ENCODE measurements at places on chromosomes 5 and 9.

DNA sequence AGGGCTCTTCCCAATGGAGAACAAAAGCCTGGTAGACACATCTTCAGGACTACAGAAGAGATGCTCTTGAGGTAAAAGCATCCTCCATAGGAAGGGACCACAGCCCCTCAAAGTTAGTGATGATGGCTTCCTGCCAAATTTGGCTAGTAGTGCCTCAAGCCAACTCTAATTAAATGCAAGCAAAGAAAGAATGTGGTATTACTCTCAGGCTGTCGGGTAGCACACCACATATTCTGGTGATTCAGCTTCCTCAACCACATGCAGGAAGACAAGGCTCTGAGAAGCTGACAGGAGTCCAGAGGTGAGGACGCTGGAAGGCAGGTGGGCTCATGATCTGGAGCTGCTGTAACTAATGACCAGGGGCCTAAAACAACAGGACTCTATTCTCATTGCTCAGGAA is 37.2 kb upstream of the S1PR3 start:
- DNase-seq = no peak

DNA sequence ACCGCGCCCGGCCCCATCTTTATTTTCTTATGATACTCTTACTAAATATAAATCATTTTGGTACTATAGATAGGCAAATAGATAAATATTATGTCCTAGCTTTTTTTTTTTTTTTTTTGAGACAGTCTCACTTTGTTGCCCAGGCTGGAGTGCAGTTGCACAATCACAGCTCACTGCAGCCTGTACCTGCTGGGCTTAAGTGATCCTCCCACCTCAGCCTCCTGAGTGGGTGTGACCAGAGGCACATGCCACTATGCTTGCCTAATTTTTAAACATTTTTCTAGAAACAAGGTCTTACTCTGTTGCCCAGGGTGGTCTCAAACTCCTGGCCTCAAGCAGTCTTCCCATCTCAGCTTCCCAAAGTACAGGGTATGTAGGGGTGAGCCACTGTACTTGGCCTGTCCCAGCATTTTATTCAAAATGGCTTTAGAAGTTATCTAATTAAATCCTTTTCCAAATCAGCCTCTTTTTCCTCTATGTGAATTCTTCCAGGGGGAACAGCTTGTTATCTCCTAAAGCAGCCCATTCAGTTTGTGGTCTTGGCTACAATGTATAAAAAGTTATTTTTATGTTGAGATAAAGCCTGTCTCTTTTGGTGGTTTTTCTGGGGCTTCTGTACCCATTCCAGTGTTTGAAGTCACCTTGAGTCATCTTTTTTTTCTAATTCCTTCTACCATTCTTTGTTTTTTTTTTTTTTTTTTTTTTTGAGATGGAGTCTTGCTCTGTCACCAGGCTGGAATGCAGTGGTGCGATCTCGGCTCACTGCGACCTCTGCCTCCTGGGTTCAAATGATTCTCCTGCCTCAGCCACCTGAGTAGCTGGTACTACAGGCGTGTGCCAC is 12.1 kb downstream of the MELK start:
- peak; percentile 34 for DNase-seq

DNA sequence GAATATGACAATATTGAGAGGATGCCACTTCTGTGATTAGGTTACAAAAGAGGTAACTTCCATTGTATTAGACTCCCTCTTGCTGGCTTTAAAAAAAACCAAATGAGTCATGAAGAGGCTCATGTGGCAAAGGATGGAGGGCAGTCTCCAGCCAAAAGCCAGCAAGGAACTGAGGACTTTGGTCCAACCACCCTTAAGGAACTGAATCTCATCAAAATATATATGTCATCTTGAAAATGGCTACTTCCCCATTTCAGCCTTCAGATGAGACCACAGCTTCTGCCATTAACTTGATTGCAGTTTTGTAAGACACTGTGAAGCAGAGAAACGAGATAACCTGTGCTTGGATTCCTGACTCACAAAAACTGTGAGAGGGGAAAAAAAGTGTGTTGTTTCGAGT is 15.5 kb upstream of the TRIM32 start:
- no peak for DNase-seq

DNA sequence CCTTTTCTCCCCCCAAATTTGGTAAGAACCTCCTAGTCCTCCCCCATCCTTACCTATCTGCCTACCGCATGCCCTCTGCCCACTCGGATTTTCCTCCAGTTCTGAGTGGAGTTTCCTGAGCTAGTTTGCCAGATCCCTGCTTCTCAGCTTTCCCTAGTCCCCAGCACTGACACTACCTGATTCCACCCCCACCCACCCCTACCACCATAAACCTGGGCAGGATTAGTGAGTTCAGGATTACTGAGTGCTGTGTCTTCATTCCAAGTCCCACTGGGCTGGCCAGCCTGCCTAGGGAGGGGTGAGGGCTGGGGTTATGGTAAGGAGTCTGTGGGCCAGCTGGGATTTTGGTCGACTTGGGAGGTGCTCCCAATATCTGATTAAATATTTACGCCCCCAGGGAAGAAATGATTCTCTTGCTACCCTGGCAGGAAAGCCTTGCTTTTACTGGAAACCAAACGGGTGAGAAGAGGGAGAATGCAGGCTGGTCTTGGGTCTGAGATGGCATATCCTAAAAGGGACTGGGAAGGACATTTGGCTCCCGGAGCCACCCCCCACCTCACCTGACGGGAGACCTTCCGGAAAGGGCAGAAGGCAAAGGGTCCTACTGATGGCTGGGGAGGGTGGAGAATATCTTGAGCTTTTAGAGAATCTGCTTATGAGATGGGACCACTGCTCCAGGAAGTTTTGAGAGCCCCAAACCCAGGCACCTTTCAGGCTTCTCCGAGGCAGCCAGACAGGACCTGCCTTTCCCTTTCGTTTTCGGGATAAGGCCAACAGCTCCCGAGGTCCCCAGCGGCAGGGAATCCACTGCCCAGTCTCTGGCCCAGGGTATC is 3.7 kb downstream of the PITX1 start:
- DNase-seq = no peak

DNA sequence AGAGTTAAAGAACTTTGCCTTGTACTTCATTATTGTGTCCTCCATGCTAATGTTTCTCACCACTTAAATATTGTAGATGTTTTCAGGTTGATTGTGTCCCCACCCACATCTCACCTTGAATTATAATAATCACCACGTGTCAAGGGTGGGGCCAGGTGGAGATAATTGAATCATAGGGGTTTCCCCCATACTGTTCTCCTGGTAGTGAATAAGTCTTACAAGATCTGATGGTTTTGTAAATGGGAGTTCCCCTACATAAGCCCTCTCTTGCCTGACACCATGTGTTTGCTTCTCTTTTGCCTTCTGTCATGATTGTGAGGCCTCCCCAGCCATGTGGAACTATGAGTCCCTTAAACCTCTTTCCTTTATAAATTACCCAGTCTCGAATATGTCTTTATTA is 248.3 kb downstream of the FBXL7 start:
- DNase-seq = no peak

DNA sequence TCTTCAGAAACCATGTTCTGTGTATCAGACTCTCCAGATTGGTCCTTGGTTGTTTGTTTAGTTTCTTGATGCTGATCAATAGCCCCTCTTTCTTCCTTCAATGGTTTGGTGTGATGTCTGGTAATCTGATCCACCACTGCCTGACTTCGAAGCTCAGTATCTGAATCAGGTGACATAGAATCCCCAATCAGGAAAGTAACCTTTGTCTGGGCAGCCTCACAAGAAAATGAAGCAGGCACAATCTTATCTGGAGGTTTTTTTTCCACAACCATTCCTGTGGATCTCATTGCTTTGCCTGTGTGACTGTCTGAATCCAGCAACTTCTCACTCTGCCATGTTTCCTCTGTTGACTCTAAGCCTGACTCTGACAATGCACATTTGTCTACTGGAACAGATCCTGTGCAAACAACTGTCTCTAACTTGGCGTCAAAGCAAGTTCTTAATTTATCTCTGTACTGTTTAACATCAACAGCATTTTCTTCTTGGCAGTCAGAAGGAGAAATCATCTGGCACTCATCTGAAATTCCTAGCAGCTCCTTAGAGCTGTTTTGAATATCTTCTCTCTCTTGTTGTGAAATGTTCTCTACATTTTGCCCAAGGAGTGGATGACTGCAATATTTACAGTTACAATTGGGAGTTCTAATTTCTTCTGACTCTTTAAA is 37.1 kb upstream of the RAPGEF6 start:
- peak; percentile 87 for DNase-seq

DNA sequence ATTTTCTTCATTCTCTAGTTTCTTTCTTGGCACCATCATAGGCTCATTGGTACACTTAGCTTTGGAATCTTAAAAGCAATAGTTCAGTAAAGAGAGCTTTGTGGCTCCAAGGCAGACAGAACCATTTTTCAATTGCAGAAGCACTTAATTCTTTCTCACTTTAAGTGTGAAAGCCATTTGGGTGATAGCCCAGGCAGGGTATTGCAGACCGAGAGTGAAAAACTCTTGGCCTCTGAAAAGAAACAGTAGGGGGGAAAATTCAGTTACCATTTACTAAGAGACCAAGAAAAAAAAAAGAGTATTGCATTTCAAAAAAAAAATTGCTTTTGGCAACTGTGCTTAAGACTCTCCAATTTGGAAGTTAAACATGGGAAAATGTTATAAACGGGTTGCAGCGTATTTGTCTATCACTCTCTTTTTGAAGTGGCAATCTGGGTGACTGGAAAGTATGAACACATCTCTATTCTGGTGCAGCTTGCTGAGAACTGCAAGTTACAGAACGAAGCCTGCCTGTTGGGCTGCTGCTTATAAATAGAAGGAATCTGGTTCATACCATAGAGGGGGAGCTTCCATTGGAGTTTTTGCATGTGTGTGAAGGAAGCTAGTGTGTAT is 170.5 kb downstream of the TLE4 start:
- no peak for DNase-seq

DNA sequence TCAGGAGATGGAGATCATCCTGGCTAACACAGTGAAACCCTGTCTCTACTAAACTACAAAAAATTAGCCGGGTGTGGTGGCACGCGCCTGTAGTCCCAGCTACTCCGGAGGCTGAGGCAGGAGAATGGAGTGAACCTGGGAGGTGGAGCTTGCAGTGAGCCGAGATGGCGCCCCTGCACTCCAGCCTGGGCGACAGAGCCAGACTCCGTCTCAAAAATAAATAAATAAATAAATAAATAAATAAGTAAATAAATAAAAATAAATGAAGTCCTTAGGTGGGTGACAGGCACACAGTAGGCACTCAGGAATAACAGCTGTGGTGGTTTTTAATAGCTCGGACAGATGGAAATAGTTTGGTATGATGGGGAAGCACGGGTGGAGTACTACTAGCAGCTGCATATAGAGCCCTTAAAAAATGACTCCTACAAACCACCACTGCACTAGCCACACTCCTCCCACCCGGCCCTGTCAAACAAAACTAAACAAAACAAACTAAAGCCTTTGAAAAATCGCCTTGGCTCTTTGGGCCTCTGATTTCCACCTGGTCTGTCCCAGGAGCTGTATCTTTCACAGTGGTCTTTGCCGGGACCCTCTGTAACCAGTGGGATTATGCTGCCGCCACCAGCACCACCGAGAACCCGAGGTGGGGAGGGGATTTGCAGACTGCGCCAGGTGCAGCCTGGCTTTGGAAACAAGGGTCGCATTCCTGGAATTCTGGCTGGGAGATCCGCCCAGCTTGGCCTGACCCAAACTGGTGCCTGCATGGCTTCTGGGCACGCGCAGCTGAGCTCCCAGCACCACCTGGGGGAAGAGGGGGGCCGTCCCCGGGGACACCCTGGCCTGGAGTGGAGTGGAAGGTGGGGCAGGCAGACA is 5.1 kb upstream of the WDR5 start:
- DNase-seq = peak; percentile 11

GRCh38 chr9:131465401-131465800 is 37.3 kb upstream of the POMT1 start:
- DNase-seq = no peak

DNA sequence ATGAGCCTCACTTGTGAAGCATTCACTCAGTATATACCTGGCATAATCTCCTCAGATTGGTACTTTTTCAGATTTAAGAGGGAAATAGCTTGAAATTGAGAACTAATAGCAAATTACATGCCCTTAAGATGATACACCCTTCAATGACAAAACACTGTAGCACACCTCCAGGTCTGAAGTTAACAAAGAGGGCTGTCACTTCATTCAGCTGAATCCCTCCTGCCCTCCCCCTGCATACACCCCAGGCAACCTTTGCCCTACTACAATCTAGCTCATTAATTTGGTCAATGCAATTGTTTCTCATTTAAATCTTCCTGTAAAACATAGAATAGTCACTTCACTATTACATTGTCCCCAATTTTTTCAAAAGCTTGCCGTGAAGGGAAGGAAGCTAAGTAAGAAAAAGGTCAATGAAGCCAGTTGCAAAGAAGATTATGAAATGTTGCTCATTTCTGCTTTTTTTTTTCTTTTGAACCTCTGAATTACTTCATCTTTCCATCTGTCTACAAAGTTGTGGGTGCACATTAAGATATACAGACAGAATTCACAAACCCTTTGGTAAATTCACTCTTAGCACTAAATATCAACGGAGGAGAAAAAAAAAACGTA is 294.8 kb upstream of the PTGER4 start:
- DNase-seq = no peak

GRCh38 chr5:102537011-102537410 is 38.2 kb upstream of the SLCO6A1 start:
- no peak for DNase-seq

- peak; percentile 28 for DNase-seq
Measured at GRCh38 chr9:98660541-98660940, 48.2 kb downstream of the GABBR2 start.

DNA sequence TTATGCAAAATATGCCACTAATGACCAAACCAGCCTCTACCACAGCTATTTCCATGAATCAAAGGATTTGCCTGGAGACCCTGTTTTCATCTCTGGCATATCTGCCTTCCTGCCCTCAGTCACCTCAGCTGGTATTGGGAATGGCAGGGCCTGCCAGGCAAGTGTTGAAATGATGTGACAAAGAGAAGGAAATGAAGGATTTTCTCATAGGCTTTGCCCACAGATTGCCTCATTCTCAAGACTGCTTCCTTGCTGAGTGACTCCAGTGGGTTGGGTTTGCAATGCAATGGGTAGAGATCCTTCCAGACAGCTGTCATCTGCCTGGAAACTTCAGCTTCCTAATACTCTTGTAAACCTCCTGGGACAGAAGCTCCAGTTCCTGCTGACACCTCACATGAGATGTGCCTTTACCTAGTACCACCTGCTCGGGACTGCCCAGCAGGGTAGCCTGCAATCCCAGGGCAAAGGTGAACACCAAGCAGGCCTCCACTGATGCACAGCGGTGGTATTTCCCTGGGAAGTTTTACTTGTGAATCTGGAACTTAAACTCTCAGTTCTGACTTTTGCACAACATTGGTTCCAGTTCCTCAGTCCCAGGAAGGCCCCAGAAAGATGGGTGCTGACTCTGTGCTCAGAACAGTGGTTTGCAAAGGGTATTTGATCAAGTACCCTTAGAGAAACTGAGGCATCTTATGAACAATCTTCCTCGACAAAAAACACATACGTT is 64.8 kb upstream of the SLC1A1 start:
- peak; percentile 53 for DNase-seq

- DNase-seq = no peak
Measured at GRCh38 chr9:128094950-128095544, 27.0 kb downstream of the SLC25A25 start.

GRCh38 chr5:1292846-1293415 is 1.9 kb downstream of the TERT start:
- DNase-seq = no peak

All from cardiac fibroblast (primary cell).